Daoy (cell line): ENCODE measurements at places on chromosomes 11 and 22. TPM values are rescaled to one million over a fixed set of nuclear protein-coding genes. Genes with fewer than 3 reads are reported as not detected.

DNA sequence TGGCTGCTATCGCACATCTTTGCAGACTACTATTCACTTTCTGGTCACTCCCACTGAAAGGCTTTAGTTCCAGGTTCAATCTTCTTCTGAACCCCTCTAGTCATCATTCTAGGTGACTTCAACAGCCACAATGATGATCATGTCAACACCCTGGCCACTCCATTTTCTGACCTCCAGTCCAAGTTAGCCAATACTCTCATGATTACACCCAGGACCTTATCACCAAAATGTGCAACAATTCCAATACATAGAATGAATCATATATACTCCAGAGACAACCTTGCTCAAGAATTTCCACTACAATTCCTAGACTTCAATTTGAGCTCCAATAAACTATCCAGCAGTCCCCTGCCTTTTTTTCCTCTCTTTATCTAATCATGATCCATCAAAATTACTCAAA is 70.7 kb downstream of the PAK1 start:
- DNase-seq, result no peak

Gene KCNJ5
- total RNA-seq, result not detected in 2 replicates

GRCh38 chr11:64037027-64037634 is 1.4 kb downstream of the FLRT1 start:
- DNase-seq, result no peak

- DNase-seq, result no peak
Measured at GRCh38 chr11:134243913-134244312, 9.2 kb downstream of the THYN1 start.

DNA sequence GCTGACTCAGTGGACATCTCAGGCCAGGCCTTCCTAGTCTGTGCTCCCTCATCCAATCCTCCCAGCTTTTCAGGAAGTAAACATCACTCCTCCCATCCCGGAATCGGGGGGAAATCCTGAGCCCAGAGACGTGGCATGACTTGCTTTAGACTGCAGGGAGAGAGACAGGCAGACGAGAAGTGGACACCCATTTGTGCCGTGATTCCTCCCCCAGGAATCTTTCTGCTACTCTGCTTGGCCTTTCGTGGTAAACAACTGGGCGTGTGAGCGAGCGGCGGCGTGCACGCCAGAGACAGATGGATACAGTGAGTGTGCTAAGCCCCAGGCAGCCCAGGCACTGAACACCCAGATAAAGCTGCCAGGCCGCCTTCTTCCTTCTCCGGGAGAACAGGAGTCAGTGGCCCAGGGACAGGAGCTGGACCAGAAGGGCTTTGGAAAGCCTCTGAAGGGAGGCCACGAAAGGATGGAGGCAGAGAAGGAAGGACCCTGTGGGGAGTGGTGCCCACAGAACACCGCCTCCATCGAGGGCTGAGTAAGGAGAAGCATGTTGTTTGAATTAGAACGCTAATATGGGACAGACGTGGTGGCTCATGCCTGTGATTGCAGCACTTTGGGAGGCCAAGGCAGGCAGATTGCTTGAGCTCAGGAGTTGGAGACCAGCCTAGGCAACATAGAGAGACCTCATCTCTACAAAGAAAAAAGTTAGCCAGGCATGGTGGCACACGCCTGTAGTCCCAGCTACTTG is 53.0 kb upstream of the PRR5 start:
- DNase-seq, result no peak

GRCh38 chr11:78533399-78533798 is 41.3 kb downstream of the NARS2 start:
- DNase-seq, result no peak

DNA sequence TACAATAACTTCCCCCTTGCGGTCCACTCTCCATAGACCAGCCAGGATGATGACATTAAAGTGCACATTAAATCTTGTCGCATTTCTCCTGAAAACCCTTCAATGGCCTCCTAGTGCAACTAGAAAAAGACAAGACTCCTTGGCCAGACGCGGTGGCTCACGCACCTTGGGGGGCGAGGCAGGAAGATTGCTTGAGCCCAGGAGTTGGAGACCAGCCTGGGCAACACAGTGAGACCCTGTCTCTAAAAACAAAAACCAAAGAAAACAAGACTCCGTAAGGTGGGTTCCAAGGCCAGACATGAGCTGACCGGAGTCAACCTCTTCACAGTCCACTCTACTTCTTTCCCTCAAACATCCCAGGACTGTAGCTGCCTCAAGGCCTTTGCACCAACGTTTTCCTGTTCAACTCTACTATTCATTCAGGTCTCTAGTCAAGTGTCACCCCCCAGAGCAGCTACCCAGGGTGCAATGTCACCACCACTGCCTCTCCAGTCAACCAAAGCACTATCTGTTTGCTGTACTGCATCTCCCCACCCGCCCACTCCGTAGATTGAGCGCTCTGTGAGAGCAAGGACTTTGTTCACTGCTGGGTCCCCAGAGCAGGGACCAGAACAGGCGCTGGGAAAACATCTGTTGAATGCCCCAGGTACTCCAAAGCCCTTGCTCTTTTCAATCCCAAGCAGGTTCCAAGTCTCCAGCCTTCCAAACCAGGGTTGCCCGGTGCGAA is 739 bp downstream of the ZMAT5 start:
- DNase-seq, result no peak

- DNase-seq, result no peak
Measured at GRCh38 chr11:80868831-80869230, 1428.0 kb upstream of the TENM4 start.

DNA sequence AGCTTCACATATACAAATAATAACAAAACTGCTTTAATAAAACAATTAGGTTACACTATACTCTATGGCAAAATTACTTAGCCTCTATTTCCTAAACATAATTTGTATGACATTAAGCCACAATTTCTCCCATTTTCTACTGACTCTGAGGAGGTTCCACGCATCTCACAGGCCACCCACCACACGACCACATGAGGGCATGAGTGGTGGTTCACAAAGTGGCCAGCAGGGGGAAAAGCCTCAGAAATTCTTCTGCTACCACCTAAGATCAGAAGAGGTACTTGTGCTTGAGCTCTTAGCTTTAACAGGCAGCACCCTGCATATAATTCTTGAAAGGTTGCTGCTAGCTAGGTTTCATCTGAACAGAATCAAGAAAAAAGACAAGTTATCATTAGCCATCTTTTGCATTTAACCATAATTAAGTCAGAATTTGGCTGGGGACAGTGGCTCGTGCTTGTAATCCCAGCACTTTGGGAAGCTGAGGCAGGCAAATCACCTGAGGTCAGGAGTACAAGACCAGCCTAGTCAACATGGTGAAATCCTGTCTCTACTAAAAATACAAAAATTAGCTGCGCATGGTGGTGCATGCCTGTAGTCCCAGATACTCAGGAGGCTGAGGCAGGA is 7.7 kb downstream of the LPXN start:
- peak; percentile 51 for DNase-seq
